ENCODE measurements at places on chromosomes 3 and 15. TPM values are rescaled to one million over a fixed set of nuclear protein-coding genes. Genes with fewer than 3 reads are reported as not detected.
A peak's percentile ranks its signal among the peaks of the same experiment; 100 is the strongest.

- peak; percentile 58 for DNase-seq
These were observed 47.4 kb upstream of the VGLL4 start for GRCh38 chr3:11690863-11691766.

DNA sequence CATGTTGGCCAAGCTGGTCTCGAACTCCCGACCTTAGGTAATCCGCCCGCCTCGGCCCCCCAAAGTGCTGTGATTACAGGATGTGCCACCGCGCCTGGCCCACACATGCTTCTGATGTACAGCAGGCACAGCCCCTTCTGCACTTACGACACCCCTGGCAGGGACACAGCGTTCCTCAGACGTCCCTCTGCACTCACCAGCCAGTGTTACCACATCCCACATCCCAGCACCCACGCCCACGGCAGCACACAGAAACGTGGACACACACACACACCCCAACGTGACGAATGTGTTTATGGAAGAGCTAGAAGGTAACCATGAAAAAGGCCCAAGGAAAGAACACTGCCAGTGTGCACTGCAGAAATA lies 576 bp upstream of the RPAP1 start:
- DNase-seq = peak; percentile 20

DNA sequence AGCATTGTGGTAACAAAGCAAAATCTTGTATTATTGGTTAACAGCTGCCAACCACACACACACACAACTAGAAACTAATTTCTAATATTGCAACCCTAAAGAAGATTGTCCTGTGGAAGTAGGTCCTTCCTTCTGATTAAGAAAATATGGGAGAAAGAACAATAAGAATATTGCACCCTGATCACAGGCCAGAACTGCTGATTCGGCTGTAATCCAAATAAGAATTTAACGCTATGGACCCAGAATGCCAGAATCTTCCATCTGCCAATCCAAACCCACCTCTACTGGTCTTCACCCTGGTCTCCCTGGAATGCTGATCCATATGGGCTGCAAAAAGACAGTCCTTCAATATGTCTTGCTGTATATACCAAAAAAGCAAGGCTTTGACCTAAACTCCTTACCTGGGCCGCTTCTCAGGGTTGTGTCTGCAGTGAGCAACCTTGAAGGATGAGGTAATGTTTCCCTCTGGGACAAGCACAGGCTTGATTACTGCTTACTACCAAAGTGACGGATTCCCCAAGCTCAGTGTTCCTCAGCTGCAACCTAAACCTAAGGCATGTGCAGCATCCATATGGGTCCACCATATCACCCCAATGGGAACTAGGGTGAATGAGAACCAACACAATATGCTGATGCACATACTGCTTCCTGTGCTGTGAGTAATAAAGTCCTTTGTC lies 8.0 kb downstream of the CCDC14 start:
- DNase-seq = no peak

DNA sequence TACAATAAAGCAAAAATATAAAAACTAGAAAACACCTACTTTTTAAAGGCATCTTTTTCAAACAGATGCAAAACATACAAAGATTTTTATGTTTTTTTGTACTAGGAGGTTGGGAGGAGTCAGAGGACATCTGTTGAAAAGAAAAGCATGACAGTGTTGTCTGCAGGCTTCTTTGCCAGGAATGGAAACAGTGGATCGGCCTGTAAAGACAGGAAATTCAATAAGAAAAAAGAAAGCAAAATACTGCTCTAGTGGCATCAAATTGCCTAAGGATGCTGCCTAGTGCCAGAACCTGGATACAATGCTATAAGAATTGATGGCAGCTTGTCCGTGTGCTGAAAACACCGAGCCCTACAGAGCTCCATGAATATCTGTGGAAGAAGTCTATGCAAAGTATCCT lies 69.9 kb downstream of the TBC1D5 start:
- peak; percentile 9 for DNase-seq

GRCh38 chr3:113437411-113437810 lies 3.9 kb downstream of the CFAP44 start:
- no peak for DNase-seq

DNA sequence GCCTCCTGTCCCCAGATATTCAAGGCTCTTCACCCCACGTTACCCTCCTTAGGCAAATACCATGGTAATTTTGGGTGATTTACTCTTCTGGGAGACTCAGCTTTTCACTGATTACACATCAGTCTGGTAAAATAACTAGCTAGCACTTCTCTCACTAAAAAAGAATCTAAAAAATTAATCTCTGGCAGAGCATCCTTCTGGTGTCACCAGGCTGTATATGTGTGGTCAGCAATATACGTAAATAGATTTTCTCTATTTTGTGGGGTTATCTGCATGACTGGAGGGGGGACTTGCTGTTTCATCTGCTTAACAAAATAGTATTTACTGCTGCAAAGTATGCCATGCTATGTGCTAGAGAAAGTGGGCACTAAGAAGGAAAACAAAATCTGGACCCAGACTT lies 45.1 kb downstream of the LRRC28 start:
- DNase-seq = no peak

DNA sequence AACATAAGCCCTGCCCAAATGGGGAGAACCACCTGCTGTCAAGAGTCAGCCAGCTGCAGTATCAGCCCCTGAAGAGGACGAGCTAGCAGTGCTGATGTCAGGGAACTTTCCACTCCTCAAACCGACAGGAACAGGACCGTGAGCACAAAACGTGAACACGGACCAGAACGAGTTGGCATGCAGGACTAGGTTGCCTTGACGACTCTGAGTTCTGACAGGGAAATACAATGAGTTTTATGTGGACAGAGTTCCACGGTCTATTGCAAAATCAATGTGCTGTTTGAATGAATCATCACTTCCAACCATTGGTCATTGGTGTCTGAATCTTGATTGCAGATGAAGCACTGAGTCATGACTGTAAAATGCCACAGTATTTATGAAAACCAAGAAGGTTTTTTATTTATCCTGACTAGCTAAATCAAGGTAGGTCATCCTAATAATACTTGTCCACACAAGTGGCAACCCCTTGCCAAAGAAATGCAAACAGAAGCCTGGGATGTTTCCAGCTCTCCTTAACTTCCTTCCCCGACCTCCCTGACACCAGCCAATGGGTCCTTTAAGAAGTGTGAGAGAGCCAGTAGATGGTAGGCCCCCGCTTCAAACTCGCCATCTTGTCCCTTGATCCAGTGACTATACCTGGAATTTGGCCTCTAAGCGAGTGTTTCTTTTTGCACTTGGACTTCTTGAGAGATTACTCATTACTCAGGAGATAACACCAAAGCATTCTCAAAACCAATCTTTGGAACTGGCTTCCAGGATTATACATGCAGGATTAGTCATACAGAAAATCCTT lies 119.6 kb downstream of the ASB7 start:
- no peak for DNase-seq

DNA sequence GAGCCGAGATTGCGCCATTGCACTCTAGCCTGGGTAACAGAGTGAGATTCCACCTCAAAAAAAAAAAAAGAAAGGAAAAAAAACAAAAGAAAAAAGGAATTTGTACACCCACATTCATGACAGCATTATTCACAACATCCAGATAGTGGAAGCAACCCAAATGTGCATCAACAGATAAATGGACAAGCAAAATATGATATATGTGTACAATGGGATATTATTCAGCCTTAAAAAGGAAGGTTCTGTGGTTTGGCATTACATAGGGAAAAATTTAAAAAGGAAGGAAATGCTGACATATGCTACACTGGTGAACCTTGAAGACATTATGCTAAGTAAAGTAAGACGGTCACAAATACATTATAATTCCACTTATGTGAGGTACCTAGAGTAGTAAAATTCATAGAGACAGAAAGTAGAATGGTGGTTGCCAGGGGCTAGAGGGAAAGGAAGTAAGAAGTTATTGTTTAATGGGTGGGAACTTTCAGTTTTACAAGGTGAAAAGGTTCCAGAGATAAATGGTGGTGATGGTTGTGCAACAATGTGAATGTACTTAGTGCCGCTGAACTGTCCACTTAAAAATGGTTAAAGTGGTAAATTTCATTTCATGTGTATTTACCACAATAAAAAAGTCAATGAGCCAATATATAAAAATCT lies 118.5 kb downstream of the MYLK start:
- DNase-seq = peak; percentile 90

DNA sequence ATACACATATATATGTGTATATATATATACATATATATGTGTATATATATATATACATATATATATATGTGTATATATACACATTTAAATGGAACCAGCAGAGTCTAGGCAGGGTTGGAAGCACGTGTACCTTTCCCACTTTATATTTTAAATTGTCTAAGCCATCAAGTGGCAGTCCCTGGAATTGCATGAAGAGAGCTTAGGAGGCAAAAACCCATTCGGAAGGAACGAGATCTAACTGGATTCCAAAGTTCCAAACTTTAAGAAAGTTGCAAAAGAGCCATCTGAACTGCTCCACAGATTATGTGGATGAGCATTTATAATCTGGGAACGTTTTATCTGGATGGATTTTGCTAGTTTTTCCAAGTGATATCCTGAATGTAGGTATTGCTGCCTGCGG lies 186.5 kb downstream of the FOXP1 start:
- DNase-seq = peak; percentile 58

DNA sequence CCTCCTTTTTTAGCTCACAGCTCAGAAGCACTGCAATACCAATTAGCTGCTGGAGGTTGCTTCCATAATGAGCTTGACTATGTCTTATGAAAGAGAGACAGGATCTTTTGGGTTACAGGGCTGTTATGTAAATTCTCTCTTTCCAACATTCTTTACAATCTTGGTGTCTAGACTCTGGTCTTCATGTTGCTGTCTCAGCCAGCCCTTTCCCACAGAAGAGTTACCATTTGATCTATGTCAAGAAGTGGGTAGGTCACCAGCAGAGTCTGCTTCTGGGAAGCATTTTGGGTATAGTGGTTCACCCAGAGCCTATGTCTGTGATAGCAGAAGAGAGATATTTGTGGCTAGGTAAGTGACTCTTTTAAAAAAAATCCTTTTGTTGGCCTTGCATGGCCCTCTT lies 234.5 kb downstream of the SATB1 start:
- no peak for DNase-seq

GRCh38 chr3:171239757-171240503 lies 213.4 kb upstream of the SLC2A2 start:
- no peak for DNase-seq

Gene RBM5
- total RNA-seq = 439 TPM

Measured in cardiac muscle cell (in vitro differentiated cells and primary cell).